ENCODE measurements at places on chromosomes 3 and 15.
A peak's percentile ranks its signal among the peaks of the same experiment; 100 is the strongest.

- DNase-seq: no peak
Observed at GRCh38 chr3:38114875-38115644, 21.9 kb downstream of the ACAA1 start.

DNA sequence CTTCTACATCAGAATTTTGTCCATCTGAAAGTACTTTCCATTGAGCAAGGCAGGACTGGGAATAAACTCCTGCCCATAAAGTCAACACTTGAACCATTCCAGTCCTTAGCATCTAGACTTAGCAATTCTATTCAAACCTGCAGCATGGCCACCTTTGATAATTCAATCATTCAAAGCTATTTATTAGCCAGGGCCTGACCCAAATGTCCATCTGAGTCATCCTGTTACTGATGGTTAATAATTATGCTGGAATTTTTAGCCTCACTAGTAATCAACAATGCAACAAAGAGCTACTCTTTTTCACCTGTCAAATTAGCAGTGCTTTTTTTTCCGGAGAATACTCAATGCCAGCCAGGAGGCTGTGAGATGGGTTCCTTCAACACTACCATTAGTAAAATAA is 72.7 kb upstream of the SNRK start:
- no peak for DNase-seq

DNA sequence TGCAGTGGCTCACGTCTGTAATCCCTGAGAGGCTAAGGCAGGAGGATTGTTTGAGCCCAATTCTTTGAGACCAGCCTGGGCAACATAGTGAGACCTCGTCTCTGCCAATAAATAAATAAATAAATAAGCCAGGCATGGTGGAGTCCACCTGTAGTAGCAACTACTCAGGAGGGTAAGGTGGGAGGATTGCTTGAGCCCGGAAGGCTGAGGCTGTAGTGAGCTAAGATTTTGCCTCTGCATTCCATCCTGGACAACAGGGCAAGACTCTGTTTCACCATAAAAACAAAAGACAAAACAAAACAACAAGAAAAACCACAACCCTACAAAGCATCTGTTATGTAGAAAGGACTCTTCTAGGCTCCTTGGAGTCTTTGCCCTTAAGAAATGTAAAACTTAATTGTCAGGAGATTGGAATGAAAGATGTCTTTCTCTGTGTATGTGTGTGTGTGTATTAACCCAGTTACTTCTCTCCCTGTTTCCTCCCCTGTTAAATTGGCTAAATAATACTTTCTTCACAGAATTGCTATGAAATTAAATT is 9.5 kb downstream of the NECTIN3 start:
- DNase-seq: peak; percentile 49

DNA sequence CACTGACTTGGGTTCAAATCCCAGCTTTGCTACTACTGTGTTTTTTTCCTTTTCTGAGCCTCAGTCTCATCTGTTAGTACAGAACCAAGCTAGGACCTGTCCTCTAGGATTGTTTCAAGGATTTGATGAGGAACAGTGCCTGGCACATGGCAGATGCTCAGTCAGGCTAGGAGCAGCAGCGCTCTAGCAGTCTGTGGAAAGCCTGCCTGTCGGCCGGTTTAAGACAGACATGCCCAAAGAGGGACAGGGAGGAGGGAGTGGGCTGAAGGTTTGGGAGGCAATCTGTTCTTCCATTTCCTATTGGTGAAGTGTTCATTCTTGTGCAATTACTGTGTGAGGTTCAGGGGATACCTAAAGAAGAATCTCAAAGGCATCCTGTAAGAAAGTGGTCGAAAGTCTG is 35.1 kb upstream of the RGMA start:
- DNase-seq: no peak

GRCh38 chr15:37931321-37931720 is 3.1 kb upstream of the TMCO5A start:
- DNase-seq: peak; percentile 56

GRCh38 chr15:75420698-75421097 is 30.8 kb downstream of the SIN3A start:
- no peak for DNase-seq

- DNase-seq: no peak
Observed at GRCh38 chr3:5498981-5499380, 311.5 kb downstream of the EDEM1 start.
